Stimulated activated CD8-positive, alpha-beta memory T cell treated with anti-CD3 and anti-CD28 coated beads, Interleukin-7, amount 100 ng/mL, for 48 hours (primary cell): ENCODE measurements at places on chromosomes 3 and 15.

DNA sequence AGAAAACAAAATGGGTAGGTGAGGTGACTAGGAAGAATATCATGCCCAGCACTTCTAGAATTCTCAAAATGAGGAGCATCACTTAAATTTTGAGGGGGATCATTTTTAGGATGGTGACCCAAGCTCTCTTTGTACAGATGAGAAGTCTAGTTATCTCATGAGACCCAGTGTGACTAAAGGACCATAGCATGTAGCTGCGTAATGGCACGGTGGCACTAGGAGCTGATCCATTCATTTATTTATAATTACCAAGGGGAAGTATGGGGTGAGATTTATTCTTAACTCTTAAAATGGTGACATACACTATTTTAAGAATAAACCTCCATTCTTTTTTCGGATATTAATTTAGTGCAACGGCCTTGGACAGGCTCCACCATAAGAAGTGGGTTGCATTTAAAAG, 8.3 kb downstream of the IQGAP1 start:
- no peak for DNase-seq

DNA sequence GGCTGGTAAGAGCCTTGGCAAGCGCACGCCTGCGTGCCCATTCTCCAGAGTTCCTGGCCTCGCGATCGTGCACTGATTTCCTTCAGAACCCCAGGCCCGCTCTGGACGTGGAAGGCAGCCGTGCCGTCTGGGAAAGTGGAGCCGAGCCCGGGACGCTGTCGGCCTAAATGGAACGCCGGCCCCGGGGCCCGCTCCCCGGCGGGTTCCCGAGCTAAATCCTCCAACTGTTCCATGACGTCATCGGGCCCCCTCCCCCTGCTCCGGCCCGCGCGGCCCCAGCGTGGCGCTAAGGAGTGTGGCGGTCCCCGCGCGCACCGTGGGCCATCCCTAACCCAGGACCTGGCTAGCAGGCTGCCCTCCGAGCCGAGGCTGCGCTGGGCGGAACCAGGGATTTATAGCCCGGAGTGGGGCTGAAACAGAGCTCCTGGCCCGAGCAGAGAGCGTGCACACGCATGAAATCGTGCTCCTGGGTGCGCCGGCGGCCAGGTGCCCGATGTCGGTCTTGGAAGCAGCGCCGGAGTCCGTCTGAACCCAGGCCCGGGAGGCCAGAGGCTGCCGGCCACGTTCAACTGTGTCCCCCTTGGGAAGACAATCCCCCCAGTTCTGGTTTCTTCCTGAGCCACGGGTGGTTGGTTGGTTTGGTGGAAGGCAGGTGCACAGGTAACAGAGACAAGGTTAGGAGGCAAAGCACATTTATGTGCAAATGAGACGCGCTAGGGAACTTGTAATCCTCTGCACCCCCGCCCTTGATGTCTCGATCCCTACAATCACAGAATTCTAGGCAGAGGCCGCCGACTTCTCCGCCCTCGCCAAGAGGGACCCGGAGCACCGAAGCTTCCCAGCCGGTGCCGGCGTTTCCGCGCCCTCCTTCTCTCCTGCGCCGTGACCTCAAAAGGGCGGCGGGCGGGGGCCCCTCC, 84.9 kb upstream of the ETV5 start:
- DNase-seq, result no peak

- no peak for DNase-seq
Measured at GRCh38 chr3:184539801-184540435, 21.7 kb upstream of the EPHB3 start.

- DNase-seq, result no peak
Measured at GRCh38 chr15:45469441-45469840, 53.1 kb downstream of the SLC30A4 start.

DNA sequence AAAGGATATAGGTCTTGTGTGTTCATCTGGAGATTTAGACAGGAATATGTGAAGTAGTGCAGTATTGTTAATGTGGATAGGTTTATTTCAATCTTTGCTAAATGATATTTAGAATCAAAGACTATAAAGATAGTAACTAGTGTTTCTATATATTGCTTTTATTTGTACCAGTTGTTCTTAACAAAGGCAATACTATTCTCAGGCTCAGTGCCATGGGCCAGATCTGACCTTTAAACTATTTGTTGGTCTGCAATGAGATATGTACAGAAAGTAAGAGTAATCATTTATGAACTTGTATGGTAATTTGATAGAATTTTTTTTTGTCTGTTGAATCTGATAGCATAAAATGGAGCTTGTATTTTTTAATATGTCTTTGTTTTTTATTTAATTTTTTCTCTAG, 146.7 kb upstream of the AZI2 start:
- no peak for DNase-seq

GRCh38 chr15:42035435-42035761, 14.6 kb upstream of the PLA2G4E start:
- no peak for DNase-seq

GRCh38 chr3:57627976-57628375, 30.8 kb upstream of the ARF4 start:
- no peak for DNase-seq

- DNase-seq, result no peak
Measured at GRCh38 chr15:51620641-51621040, 1.9 kb downstream of the DMXL2 start.

GRCh38 chr3:128040660-128041059, 11.6 kb upstream of the SEC61A1 start:
- no peak for DNase-seq
